ENCODE measurements at places on chromosomes 1 and 21.
A peak's percentile ranks its signal among the peaks of the same experiment; 100 is the strongest.

GRCh38 chr1:110620250-110620615, 14.1 kb upstream of the KCNA2 start:
- no peak for DNase-seq

DNA sequence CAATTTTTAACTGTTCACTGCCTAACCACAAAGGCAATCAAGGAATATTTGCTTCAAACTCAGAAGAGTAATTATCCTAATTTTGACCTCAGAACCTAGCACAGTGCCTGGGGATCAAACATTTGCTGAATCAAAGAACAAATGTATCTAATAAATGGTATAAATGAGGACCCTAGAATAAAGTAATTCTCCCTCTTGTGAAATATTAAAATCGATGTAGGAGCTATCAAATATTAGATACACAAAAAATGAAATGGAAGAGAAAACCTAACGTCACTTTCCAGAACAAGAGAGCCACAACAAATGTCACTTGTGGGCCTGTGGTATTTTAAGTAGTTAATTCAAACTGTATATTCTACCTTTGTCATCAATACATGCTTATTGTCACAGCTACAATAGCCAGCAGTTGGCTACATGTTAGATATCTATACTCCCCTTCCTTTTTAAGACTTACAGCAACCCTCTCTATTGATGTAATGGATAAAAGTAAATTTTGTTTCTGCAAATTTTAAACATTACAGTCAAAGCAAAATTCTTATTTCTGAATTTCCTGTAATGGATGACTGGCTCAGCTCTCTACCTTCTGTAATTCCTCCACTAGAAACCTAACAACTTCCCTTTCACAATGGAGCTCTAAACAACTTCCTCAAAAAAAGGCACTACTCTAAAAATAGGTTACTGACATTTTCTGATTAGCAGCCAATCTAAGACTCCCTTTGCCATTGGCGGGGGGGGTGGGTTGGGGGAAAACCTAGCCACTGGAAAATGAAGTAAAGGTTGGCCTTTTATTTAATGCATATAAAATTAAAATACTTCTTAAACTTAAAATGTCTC, 37.6 kb downstream of the PUM1 start:
- no peak for DNase-seq

GRCh38 chr1:89529196-89529595, 4.6 kb downstream of the LRRC8B start:
- DNase-seq = no peak

GRCh38 chr1:246317332-246318035, 189.6 kb downstream of the SMYD3 start:
- DNase-seq = no peak

DNA sequence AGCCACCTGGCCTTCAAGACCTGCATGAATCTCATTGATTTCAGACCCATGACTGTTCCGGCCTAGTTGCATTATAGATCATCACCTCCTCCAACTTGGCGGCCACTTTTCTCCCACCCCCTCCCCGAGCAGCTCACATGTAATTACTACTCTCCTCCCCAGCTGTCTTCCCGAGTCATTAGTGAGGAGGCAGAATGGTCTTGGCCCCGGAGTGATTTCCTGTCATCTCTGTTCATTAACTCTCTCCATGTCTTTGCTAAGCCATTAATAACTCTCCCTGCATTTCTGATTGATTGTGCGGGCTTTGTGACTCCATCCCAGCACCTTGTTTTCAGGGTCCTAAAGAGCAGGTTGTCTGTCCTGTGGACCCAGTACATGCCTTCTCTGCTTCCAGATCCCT, 75.6 kb upstream of the CNTN2 start:
- DNase-seq = no peak

DNA sequence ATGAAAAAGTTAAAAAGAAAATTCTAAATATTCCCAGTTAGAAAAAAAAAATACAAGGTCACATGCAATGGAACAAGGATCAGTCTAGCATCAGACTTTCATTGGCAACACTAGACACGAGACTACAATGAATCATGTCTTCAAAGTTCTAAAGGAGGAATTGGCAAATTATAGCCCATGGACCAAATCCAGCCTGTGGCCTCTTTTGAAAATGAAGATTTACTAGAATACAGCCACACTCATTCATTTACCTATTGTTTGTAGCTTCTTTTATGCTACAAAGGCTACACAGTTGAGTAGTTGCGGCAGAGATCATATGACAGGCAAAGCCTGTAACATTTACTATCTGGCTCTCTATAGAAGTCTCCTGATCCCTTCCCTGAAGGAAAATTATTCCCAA, 71.4 kb downstream of the MRPL39 start:
- DNase-seq = no peak

GRCh38 chr1:93977598-93977945, 68.3 kb upstream of the GCLM start:
- DNase-seq = no peak

- no peak for DNase-seq
Observed at GRCh38 chr1:171472183-171472647, 13.1 kb upstream of the PRRC2C start.

- DNase-seq = no peak
Observed at GRCh38 chr1:3550511-3551289, 60.6 kb downstream of the MEGF6 start.

GRCh38 chr1:56788102-56788501, 31.1 kb downstream of the FYB2 start:
- no peak for DNase-seq

DNA sequence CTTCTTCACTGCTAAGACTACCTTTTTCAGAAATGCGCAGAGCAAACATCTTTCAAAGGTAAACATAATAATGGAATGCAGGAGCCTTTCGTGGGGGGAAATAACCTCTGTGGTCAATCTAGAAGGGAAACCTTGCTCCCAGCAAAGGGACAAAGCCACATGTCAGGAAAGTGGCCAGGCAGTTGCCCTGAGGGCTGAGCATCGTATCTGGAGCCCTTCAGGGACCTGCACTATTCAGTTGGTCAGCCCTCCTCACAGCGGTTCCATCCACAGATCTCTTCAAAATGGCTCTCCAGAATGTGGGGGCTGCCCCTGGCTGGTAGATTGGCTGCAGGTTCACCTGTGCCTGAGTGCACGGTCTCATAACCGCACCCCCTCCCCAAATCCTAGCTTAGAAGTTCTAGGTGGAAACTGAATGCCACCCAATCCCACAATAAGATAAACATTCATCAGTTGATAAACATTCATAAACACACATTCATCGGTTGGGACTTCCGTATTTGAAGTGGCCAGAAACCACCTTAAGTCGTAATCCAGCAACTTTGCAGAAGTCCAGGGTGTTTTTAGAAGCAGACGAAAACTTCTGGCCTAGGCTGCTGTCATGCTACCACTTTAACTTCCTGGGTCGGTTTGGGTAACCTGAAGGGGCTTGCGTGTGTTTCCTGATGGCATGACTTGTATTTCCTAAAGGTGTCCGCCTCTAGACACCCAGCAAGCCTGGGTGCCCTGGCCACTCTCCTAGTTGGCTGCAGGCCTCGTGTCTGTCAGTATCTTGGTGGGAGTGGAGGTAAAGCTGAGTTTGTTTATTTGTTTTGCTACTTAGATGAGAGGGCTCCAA, 50.5 kb downstream of the RASSF5 start:
- no peak for DNase-seq

DNA sequence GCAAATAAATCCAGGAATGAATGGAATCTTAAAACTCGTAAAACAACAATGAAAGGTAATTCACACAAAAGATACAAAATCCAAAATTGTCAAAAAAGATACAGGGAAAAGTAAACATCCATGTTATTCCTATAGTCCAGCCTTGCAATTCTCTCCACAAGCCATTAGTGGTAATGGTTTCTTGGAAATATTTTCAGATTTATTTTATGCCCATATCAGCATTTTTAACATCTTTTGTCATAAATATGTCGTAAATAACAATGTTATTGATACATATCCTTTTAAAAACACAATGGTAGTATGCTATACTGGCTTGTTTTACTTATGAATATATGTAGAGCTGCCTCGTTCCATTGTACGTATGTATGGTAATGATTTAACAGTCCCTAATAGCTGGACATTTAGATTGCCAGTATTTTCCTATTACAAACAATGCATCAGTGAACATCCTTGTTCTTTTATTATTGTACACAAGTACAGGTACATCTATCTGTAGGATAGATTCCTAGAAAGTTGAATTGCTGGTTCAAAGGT, 30.6 kb downstream of the DNTTIP2 start:
- DNase-seq = no peak

DNA sequence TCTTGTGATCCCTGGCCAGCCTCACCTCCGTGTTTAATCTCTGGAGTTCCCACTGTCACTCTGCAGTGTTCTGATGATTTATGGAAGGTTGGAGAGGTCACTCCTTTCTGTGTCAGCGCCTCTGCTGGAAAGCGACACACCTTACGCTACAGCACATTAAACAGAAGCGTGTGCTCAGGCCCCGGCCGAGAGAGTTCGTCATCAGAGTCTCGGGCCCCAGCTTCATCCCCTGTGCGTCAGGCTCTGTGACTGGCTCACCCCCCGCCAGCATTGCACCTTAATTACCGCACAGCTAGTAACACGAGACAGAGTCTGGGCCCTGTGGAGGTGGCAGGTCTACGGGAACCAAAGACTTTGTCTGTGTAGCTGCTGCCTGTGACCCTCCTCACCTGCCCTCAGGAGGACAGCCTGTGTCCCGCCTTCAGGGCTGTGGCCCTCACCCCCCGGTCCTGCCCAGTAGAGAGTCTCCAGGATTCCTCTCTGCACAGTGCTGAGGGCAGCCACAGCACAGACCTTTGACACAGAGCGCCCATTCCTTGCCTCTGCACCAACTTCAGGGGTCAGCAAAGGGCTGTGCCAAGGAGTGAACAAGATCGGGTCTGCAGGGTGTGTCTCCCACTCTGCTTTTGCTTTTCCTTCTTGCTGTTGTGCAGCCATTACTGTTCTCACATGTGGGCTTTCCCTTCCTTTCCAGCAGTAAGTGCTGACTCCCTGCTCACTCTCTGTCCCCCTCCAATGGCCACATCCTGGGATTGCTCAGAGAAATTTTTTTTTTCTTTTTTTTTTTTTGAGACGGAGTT, 157.6 kb downstream of the PGBD5 start:
- DNase-seq = no peak

DNA sequence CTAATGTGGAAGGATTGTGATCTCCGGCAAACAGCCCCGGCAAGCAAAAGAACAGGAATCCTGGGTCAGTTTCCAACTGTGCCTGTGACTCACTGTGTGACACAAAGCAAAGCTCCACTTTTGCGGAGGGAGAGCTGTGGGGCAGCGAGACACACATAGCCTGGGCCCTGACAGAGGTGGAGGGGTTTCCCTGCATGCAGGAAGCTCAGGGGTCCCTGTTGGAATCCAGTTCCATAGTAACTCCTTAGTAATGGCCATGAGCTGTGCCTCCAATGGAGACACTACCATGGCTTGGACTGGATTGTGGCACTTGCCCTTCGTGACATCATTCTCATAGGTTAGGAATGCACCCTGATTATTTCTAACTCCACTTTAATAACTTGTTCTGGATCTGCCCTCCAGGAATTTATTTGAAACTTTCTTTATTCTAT, 47.0 kb upstream of the ATF3 start:
- no peak for DNase-seq

DNA sequence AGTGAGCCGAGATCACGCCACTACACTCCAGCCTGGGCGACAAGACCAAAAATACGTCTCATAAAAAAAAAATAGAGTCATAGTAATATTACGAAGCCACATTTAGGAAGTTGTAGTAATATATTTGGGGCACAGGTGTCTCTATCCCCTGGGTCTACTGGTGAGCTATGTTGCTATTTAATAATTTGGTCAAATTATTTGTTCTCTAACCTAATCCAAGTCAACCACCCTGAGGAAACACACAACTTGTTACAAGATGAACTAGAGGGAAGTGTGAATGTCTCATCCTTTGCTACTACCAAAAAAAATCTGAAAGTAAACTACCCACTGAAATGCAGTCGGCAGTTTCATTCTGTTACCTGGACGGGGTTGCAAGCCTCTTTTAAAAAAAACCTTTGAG, 35.3 kb downstream of the RGS8 start:
- no peak for DNase-seq

GRCh38 chr1:214455479-214455878, 95.9 kb downstream of the PTPN14 start:
- DNase-seq = no peak

DNA sequence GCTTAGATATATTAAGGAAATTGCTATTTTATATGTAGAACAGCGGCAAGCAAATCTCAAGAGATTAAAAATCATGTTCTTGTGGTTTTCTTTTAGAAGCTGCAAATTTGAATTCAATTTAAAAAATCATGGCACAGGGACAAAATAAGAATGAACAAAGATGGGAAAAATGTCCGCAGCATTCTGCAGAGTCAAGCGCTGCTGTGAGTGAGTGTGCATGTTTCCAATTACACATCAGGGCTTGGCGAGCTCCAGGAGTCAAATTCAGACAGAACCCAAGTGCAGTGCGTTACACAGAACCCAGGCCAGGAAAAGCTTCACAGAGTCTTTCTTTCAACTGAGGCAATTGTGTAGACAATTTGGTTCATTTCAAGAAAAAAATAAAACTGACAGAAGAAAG, 33.3 kb upstream of the ERG start:
- DNase-seq = no peak

DNA sequence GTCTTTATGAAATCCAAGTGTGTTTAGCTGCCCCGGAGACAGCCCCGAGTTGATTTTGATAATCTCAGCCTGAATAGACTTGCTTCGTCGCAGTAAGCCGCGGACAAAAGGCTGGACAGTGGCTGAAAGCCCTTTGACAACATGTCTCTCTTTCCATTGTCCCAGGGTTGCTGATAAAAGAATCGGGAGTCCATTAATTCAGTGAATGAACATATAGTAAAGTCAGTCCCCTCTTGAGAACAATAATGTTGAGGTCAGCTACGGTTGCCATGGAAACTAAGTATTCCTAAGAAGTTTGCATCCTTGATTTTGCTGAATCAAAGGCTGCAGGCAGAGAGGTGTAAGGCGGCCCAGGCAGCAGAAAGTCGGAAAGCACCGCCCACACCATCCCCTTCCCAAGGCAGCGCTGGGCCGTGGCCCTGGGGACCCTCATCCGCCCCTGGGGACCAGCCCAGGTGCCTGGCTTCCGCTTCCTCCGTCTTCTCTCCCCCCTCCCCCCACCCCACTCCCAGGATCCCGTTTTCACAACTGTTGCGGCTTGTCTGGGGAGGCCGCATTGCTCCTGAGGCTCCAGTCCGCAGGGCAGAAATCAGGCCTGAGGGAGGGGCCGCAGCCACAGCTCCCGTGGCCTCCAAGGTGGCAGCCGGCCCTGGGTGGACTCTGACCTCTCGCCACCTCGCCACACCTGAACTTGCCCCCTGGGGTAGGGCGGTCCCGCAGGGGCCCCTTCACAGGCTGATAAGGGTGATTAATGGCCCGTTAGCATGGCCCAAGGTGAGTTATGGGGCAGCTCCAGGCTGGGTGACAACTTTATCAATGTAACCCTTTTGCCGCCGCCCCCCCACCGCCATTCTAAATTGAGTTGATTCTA, 180.9 kb downstream of the PRDM16 start:
- no peak for DNase-seq

- no peak for DNase-seq
Observed at GRCh38 chr21:17889171-17889570, 70.0 kb upstream of the C21orf91 start.

DNA sequence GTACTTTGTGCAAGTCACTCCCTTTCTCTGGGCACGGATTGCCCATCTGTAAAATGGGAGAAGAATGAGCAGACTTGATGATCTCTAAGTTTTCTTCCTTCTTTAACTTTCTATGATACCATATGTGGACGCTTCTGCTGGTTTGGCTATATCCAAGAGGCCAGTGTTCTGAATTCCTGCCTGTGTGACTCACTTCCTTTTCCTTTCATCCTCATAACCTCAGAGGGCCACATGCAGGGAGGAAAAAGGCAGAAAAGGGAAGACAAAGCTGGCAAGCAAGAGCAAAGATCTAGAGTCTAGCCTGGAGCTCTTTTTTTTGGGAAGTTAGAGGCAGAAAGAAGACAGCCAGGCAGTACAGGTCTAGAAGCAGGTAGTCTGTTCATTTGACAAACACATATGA, 151.2 kb downstream of the OMA1 start:
- DNase-seq = peak; percentile 69
